Mesenteric fat pad (tissue), 1 donor: ENCODE measurements at places on chromosomes 2 and 18. TPM values are rescaled to one million over a fixed set of nuclear protein-coding genes. Genes with fewer than 3 reads are reported as not detected.

The KCTD1 gene
- total RNA-seq: 5.9 TPM

The CFAP221 gene
- total RNA-seq: 2.3 TPM

The LIMS1 gene
- total RNA-seq: 113 TPM

The POTEI gene
- not detected for total RNA-seq

The TCF23 gene
- total RNA-seq: 0.48 TPM

The SPDYA gene
- total RNA-seq: 2.0 TPM

The NT5DC4 gene
- total RNA-seq: not detected

The VSNL1 gene
- not detected for total RNA-seq

The GPR45 gene
- not detected for total RNA-seq

The BCL2 gene
- total RNA-seq: 58.7 TPM

The HIBCH gene
- total RNA-seq: 39.3 TPM

DNA sequence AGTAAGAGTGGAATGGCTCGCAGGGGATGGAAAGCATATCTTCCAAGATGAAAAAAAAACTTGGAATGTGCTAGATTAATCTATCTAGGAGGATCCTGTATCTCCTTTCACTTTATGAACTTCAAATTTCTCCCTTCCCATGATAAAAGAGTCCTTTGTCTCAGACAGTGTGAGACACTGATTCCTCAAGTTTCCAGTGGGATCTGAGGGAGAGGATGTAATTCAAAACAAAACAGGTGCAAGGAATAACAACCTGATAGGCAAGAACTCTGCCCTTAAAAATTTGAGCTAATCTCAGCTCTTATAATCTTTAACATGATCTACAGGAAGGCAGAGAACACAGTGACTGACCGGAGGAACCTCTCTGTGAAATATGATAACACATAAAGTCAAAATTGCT is 162.0 kb upstream of the ZFP36L2 start:
- DNase-seq: no peak

- DNase-seq: no peak
Measured at GRCh38 chr2:18396329-18397010, 164.0 kb downstream of the RDH14 start.

DNA sequence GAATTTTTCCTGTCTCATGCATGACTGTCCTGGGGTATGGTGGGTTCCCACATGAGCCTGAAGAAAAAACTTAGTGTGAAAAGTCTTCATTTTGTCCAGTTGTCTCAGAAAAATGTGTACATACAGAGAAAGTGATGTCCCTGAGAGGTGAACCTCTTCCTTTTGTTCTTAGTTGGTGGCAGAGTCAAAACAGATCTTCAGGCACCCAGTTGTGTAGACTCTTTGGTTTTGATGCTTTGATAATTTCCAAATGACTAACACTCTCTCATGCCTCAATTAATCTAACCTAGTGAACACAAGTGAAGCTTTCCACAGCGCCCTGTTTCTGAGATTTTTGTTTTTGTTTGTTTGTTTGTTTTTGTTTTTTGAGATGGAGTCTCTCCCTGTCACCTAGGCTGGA is 273.5 kb downstream of the PIK3C3 start:
- no peak for DNase-seq

DNA sequence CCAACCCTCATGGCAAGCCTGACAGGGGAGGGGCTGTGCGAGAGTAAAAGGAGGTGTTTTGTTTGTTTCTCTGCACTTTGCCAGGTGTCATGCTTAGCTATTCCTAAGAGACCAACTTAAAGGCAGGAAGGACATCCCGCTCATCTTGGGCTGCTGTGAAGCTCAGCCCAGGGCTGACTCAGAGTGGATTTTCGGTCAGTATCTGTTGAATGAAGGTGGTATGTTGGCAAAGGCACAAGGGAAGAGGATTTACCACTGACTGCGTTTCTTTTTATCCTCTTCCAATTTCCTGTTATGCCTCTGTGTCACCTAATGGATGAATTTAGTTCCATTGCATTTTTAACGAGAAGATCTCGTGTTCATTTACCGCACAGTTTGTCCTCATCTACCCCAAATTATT is 18.9 kb downstream of the TRPM8 start:
- no peak for DNase-seq

DNA sequence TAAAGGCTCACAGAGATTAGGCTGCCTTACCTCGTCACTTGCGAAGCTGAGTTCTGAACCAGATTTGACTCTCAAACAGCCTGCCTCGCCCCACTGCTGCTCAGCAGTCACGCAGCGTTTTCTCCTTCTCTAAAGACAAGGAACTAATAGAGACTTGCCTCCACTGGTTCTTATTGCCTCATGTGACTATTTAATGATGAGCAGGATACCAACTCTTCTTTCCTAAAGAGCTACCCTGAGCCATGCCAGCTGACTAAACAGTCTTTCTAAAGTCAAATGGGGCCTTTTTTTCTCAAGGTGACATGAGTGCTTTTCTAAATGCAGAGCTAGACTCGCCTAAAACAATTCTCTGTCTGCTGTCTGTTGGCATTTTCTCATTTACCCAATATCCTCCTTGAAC is 147.5 kb downstream of the NCKAP5 start:
- DNase-seq: no peak

DNA sequence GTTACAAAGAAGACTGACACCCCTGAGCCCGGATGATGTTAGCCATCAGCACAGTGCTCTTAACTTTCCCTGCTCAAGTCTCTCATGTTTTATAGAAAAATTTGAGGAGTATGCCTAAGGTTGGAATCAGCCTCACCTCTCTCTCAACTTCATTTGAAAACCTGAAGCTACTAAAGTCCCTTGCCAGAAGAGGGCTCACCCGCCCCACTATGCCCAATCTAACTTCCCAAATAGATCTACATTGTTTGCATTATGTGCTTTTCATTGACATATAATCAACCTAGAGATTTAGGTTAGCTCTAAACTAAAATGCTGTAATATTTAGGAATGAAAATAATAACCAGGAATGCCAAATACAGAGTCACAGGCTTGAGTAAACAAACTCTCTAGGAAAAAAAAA is 305.4 kb downstream of the NCKAP5 start:
- DNase-seq: no peak

- DNase-seq: no peak
Measured at GRCh38 chr2:114527330-114527983, 85.0 kb downstream of the DPP10 start.

DNA sequence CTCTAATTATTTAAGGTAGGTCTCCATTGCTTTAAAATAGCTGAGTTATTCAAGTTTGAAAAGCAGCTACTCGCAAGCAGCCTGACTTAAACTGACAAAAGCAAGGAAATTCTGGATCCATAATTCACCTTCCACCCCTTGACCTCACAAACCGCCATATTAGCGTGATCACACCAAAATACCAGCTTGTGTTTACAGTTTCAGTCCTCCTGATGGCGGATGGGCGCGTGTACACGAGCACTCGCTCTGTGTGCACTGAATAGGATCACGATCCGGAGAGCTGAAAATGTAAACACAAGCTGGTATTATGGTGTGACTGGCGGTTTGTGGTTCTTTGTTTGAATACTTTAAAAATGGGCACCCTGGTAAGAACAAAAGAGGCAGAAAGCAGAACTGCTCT is 42.4 kb upstream of the PSMD14 start:
- DNase-seq: no peak

DNA sequence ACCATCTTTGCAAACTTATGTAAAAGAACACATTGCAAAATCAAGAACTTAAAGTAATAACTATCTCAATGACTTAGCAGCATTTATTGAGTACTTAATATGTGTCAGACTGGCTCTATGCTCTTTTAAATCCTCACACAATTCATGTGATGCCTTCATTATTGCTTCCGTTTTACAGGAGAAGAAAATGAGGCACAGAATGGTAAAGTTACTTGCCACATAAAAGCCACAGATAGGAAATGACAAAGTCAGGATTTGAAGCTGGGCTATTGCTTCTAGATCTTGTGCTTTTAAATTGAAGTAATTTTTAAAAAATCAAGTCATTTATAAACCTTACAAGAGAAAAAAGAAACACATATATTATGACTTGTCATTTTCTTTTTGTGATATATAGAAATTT is 174.2 kb downstream of the WDR7 start:
- DNase-seq: no peak

GRCh38 chr18:24727685-24728084 is 267.2 kb downstream of the HRH4 start:
- DNase-seq: no peak

DNA sequence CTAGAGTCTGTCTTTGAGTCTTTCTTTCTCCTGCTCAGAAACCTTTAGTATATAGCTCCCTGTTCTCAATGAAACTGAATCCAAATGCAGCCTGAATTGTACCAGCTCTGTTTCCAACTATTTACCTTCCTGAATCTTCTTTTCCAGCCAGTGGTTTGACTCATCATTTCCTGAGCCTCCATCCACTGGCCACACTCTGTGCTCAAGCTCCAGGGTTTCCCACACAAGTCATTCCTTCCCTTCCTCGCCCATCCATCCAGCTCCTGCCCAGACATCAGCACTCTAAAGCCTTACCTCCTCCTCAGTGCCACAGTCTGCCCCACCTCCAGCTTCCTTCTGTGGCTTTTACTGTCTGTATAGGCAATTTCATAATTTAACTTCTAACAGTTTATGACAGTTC is 233.6 kb upstream of the RASGRP3 start:
- no peak for DNase-seq

DNA sequence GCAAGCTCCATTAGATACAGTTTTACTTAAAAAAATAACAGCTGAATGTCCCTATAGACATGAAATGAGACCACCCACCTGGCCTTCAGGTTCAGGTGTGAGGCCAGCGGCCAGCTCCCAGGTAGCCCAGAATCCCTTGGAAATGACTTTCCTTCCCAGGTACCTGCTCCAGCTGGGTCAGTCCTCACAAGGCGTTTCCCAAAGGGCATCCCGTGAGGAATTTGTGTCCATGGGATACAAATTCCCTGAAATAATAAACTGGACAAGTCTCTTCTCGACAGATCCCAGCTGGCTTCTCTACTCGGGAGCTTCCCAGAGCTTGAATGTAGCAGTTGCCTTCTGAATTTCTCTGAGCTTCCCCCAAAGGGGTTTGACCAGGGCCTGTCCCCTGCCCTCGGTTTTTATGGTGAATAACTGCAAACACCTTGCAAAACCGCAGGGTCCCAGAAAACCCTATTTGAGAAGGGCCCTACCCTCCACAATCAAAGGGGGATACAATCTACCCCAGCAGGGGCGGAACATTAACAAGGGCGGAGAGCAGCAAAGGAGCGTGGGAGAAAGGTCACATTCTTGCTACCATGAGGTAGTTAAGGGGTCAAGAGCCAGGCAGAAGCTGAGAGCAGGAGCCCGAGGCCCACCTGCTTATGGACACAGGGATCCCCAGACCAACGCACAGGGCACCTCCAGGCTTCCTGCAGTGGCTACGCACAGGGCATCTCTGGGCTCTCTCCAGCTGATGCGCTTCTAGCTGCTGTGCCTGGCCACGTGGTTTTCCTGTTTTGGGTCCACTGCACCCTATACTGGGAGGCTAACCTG is 107.7 kb downstream of the HDAC4 start:
- peak; percentile 85 for DNase-seq
